Sigmoid colon (tissue), 7 donors: ENCODE measurements at places on chromosomes 2 and 18.

DNA sequence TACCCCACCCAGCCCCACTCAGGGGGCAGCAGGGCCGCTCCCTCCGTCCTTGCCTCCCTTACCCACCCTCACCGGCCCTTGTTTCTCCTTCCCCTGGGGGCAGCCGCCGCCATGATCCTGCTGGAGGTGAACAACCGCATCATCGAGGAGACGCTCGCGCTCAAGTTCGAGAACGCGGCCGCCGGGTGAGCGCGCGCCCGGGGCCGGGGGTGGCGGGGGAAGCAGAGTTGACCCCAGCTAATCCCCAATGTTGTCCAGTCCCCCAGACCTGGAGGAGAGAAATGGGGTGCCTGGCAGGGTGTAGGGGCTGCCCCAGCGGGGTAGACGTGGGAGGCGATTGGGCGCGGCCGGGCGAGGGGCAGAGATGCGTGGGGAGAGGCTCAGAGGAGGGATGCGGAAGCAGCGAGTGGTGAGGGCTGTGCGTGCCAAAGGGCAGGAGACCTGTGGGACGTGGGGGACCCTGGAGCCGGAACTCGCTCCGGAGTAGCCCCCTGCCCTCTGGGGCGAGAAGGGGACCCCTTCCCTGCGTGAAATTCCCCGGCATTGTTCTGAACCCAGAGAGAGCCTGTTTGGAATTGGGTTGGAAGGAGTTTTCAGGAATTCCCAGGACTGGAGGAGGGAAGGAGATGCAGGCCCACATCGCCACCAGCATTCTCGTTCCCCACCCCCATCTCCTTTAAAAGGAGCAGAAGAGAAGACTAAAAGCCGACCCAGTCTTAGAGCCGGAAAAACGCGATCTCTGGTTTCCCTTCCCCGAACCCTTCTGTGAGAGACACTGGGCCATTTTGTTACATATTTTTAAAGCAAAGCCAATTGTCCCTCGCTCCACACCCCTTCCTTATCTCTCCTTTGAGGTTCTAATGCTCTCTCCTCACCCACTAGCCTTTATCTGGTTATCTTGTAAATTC is 625 bp downstream of the ARPC2 start:
- peak; percentile 83 for DNase-seq

GRCh38 chr2:139940686-139941085 is 1160.5 kb upstream of the NXPH2 start:
- DNase-seq, result no peak

- DNase-seq, result no peak
Observed at GRCh38 chr2:109409321-109410038, 204.3 kb downstream of the SEPTIN10 start.

DNA sequence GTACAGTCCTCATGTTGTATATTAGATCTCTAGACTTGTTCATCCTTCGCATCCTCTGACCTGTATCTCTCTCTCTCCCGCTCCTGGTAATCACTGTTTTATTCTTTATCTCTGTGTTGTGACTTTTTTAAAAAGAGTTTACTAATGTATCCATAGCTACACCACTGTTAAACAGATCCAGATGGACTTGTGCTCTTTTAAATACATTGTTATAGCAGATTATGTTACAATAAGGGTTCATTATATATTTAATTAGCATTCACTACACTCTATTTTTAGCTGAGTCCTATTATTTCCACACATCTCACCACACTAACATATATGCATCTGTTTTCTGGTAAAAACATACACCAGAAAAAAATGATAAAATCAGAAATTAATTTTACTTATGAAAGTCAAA is 90.5 kb downstream of the RBM43 start:
- DNase-seq, result no peak

DNA sequence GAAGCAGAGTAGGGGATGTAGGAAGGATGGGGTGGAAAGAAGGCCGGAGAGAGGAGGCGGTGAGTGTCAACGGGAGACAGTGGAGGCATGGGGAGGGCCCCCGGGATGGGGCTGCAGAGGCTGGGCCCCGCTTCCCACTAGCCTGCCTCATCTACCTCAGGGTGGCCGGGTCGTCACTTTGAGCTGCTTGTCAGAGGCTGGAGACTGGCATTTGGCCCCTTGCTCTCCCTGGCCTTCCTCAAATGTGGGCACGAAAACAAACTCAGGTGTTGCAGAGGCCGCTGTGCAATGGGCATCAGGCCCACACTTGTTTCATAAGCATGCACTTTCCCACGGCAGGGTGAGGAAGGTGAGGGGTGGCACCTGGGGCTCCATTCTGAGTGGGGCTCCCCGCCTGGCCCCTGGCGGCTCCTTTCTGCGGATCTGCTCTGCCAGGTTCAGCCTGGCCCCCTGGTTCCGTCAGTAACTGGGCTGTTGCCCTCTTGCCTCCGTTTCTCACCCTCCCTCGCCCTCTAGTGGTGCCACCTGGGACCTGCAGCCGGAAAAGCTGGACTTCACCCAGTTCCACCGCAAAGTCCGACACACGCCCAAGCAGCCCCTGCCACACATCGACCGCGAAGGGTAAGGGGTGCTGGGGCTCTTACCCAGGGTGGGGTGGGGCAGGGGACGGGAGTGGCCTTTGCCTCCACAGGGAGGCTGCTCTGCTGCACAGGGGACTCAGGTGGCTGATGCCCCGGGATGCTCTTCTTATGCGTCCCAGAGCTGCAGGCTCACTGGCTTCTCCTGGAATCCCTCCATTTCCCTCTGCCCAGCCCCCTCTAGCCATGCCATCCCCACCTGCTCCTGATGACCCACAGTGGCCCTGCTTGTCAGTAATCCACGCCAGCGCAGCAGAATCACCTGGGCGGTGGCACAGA is 125.4 kb downstream of the CTIF start:
- DNase-seq, result peak; percentile 86

GRCh38 chr2:172790404-172790803 is 54.8 kb downstream of the RAPGEF4 start:
- DNase-seq, result no peak

- DNase-seq, result no peak
Observed at GRCh38 chr2:118097657-118098056, 9.4 kb downstream of the INSIG2 start.

DNA sequence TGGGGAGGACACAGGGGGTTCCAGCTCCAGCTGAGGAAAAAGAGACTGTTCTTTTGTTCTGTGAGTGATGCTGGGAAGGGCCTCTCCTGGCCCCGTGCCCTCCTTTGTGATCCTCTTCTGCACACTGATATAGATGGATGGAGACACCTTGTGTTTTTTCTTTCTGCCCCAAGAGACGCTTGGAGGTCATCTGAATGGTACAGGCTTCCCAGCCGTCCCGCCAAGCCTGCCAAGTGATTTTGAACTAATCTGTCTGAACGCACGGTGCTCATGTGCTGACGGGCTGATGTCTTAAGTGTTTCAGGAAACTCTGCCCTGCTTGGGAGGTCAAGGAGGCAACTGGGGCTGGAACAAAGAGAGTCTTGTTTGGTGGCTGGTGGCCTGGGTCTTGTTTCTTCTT is 57.5 kb downstream of the KIF5C start:
- no peak for DNase-seq

DNA sequence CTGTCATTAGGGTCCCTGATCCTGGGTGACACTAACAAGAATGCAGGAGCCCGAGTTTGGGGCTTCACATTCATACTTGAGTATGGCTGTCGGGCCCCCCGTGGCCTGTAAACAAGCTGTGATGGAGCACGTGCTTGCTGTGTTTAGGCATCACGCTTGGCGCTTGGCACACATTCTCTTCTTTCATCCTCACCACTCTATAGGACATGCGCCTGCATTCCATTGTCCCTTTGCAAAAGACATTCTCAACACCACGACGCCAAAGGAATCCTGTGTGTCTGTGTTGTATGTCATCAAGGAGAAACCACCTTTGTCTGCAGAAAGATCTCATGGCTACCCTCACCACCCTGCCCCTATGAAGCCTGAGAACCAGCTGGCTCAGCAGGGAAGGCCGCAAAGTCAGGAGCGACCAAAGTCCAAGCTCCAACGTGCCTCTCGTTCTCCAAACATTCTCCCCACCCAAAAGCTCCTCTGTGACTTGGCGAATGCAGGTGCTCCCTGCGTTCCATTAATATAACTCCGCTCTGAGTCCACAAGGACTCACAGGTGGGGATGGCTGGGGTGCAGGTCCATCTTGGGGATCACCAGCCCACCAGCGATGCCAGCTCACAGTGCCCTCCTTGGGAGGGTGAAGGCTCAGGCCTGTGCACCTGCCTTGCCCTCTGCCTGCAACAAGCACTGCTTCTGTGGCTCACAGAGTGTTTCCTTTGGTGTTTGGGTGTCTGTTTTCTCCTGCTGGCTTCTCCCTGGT is 6.2 kb upstream of the PER2 start:
- peak; percentile 28 for DNase-seq

GRCh38 chr2:36798724-36799123 is 102.2 kb downstream of the VIT start:
- DNase-seq, result no peak

GRCh38 chr2:68190991-68191731 is 33.5 kb downstream of the PNO1 start:
- DNase-seq, result no peak
